Stimulated activated CD4-positive, alpha-beta T cell treated with anti-CD3 and anti-CD28 coated beads, Interleukin-4, amount 100 ng/mL, for 24 hours (primary cell): ENCODE measurements at places on chromosomes 11 and 22.
A peak's percentile ranks its signal among the peaks of the same experiment; 100 is the strongest.

DNA sequence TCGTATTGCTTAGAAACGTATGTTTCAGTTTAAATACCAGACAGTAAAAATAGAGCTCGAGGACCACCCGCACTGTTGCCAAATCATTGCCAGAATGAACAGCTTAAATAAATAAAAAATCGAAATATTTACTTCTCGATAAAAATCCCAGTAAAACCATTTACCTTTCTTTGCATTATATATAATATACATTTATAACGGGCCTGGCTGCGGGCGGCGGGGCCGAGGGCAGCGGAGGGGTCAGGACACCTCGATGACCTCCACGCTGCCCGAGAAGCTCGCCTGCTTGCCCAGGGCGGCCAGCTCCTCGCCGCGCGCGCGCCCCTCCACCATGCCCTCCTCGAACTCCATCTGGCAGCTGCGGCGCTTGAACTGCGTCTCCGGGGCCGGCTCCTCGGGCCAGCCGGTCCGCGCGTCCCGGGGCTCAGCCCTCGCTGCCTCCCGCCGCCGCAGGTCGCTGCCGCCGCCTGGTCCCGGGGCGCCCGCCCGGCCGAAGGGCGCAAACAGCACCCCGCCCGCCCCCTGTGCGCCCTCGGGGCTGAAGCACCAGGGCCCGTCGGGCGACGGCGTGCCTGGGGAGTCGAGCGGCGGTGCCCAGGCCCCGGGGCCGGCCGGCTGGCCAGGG, 15.7 kb downstream of the DUSP8 start:
- no peak for DNase-seq

DNA sequence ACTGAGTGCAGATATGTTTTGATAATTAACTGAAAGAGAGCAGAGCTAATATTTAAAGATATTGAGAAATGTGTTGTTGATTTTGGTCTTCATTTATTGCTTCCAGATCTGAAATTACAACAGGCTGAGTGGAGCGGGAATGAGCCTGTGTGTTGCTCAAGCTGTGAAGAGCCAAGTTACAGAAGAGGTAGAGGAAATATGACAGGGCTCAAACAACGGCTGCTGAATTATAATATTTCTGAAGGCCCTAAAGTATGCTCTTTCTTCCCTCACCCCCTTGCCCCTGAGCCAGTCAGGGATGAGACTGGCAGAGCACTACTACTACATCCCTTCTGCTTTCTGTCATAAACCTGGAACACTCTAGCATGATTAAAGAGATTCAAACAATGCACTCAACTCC, 115.6 kb downstream of the FANCF start:
- DNase-seq = no peak

- no peak for DNase-seq
Measured at GRCh38 chr11:59426361-59427067, at the start of gene OR5A2. Gene OR5A2 (minus strand): TSS chr11:59426413. CDS start chr11:59422953, 3,460 bp downstream.

DNA sequence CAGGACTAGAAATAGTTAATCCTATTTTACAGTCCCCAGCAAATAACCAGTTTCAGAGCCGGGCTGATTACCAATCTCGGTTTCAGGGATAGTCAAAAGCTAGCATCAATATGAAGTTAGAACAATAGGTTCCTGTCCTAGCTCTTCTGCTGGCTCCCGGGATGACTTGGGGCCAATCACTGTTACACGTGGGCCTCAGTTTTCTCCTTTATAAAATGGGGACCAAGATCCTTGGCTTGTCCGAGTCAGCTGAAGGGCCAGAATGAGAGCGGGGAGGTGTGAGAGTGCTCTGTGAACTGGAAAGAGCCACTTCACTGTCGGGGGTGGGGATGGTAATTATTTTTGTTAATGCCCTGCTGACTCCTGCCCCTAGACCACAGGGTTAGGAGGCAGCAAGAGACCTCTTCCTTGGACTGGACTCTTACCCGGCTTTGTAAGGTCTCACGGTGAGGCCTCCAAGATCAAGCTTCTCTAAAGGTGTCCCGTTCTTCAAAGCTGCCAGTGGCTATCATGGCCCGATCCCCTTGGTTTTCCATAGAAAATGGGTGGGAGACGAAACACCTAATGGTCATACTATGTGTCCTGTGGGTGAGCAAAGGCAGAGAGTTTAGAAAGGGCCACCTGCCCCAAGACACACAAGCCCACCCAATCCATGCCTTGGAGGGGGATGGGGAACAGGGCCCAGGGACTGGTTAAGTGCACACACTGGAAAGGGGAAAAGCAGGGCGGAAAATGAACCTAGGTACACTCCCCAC, 1.4 kb downstream of the UCP2 start:
- DNase-seq = no peak

DNA sequence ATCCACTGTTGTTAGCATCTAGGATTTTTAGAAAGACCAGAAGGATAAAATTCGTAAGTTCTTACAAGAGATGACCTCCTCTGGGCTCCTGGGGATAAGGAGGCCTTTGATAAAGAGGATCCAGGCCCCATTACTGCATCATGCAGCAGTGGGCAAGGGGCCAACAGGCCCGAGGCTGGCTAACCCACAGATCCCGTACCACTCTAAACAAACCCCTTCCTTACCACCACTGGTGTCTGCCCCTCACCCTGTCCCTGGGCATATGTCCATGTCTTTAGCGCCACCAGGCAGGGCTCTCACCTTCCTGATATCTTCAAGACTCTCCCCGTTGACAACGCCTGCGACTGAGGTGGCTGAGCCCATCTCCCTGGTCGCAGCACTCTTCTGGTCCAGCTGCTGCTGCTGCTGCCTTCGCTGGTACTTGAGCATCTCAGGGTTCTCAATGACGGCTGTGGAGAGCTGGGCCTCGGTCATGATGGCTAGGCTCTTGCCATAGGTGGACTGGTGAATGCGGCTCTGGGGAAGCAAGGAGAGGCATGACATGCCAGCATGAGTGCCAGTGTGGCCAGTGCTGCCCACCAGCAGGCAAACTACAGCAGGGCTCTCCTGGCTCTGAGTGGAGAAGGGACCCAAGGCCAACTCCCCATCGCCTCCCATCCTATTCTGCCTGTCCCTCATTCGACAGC, 46.2 kb downstream of the HIRA start:
- DNase-seq = no peak

GRCh38 chr22:49546811-49547585, 280.7 kb downstream of the BRD1 start:
- no peak for DNase-seq

DNA sequence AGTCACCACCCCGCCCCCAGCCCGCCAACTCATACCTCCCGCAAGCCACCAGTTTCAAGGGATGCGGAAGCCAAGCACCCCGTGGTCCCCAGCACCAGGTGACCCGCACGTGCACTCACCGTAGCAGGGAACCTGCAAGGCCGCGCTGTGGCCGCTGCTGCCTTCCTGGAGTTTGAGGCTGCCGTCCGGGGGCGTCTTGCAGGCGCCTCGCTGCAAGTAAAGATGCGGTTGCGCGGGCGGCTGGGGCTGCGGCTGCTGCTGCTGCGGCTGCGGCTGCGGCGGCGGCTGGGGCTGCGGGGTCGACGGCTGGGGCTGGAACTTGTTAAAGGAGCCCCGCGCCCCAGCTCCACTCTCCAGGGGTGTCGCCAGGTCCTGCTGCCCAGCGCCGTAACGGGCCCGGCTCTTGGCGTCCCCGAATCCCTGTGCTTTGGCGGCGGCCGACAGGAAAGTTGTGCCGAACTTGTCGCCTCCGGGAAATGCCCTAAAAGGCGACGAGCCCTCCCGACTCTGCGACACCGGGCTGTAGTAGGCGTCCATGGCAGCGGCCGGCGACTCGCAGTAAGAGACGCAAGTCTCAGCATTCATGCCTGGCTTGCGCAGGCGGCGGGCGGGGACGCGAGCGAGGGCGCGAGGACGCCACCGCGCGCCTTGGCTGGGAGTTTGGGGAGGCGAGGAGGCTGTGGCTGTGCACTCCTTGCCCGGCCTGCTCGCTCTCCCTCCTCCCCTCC, at the start of gene ALX4:
Gene ALX4 (minus strand): TSS at position 662 of the 728 bp plus-strand sequence. CDS start 77 bp downstream, at position 585.
- peak; percentile 15 for DNase-seq

DNA sequence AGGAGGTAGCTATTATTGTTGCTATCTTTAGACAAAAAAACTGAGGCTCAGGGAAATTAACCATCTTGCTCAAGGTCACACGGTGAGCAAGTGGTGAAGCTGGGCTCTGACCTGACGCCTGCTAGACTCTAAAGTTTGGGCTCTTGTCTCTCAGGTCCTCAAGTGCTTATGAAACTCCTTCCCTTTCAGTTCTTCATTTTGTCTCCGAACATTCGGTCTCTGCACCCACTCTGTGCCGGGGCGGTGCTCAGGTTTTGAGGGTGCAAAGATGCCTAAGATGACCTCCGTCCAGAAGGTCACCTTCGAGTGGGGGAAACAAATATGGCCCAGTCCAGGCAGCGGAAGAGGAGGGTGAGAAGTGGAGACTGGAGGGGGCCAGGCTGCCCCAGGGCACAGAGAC, 16.0 kb downstream of the OVOL1 start:
- DNase-seq = no peak

DNA sequence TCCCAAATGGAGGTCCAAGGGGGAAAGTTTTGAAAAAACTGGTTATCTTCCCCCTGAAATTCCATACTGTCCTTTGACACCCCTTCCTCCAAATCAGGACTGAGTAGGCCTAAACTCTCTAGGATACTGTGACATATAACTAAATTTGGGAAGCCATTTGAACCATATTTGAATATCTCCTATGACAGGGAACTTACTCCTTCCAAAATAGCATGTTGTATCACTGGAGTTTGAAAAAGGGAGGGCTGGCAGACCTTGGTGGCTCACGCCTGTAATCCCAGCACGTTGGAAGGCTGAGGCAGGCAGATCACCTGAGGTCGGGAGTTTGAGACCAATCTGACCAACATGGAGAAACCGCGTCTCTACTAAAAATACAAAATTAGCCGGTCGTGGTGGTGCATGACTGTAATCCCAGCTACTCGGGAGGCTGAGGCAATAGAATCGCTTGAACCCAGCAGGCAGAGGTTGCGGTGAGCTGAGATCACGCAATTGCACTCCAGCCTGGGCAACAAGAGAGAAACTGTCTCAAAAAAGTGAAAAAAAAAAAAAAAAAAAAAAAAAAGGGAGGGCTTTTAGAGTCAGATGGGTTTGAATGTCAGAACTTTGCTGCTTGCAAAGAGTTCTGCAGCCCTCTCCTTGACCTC, 42.4 kb downstream of the PIK3C2A start:
- no peak for DNase-seq

DNA sequence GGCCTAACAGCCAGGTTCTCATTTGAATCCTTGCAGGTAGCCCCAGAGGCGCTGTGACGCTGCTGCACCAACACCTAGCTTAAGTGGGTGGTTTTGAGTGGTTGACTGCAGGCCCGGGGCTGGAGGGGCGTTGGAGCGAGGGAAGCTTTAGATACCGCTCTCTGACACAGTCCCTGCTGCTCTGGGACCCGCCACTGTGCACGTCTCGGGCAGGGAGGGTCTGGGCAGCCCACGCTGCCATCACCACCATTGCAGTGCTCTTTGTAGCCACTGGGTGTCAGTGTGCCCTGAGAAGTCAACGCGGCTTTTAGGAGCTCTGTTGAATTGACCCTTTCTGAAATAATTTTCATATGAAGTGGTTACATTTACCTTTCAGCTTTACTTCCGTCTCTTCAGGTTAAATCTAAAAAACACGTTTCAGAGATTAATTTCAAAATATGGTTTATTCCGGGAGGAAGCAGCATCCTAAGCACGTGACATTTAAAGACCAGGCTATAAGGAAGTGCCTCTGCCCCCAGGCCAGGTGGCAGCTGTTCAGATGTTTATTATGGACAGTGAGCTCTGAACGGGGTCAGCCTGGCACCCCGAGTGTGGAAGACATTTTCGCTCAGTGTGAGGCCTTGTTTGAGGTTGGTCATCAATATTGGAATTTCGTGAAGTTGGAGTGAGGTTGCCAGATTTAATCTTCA, 30.9 kb upstream of the PARVB start:
- DNase-seq = peak; percentile 60

DNA sequence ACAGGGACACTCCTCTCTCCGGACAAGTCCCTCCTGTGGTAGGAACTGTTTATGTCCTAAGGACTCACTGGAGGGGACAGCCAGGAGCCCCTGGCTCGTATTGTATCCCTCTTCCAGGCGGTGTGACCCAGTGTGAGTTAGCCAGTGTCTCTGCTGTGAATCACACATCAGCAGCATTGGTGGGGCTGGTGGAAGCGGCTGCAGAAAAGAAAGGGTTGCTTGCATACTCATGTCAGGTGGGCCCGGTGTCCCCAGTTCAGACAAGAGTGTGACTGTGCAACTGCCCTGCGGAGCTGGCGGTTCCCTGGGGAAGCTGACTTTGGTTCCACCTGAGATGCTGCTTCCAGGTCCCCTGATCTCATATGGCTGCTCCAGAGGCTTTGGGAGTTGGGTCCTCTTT, 99.4 kb downstream of the ZBTB16 start:
- DNase-seq = no peak
